T-helper 1 cell (primary cell): ENCODE measurements at places on chromosomes 3 and 15.

- no peak for DNase-seq
Measured at GRCh38 chr3:128167973-128168674, 14.8 kb downstream of the EEFSEC start.

DNA sequence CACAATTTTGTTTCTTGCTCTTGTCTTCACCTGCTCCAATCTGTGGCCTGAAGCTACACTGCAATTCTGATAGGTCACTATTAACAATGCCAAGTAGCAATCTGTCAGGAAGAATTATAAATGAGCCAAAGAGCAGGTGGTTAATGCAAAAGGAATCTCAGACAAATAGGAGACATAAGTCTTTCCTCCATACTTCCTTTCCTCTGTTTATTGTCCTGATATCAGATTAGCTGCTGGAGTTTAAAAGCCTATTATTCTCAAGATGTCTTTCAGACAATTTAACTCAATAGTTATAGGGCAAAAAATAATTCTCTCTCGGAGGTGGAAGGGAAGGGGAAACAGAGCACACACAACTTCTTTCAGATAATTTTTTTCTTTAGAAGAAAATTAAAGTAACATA is 491.6 kb downstream of the MFSD1 start:
- no peak for DNase-seq

DNA sequence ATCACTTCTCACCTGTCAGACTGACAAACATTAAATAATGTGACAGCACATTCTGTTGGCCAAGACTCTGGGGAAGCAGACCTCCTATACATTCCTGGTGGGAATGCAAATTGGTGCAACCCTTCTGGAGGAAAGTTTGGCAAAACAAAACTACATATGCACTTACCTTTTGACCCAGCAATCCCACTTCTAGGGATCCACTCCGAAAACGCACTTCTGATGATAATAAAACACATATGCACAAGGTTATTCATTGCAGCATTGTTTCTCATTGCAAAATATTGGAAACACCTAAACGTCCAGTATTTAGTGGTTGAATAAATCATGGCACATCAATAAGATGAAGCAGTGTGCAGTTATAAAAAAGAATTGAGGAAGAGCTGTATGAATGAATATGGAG is 145.5 kb upstream of the ABHD17C start:
- no peak for DNase-seq

DNA sequence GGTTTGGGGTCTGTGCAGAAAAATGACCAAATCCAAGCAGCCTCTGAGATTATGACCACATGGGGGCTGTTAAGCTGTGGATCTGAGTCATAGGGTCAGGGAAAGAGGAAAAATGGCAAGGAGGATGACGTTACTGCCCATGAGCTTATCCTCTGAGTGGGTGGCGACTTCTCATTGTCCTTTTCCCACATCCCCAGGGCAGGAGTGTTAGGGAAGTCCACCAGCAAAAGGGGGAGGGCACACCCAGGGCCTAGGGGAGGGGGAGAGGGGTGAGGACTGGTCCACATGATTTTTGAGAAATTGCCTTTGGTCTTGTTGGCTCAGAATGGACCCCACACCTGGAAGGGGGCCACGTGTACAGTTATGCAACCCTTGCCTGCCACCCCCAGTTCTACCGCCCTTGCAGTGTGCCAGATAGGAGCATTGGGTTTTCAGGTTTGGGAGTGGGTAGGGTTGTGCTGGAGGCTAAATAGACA is 2.6 kb downstream of the CD276 start:
- no peak for DNase-seq

DNA sequence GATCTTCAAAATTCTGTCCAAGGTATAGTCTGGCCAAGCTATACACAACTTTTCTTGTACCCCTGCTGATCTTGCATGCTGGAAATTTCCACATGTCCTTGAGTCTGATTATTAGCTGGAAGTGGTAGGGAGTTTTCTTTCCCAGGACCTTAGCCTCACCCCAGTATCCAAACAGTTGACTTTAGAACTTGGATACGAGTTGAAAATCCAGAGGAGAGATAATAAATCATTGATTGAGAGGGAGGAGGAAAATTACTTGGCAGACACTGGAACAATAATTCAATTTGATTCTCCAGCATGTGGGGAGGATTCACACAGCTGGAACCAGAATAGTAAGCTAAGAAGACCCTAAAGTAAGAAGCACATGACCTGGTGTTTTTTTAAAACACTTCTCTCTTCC is 116.4 kb downstream of the IL5RA start:
- DNase-seq, result no peak

GRCh38 chr15:100941536-100941935 is 22.4 kb downstream of the LRRK1 start:
- no peak for DNase-seq

DNA sequence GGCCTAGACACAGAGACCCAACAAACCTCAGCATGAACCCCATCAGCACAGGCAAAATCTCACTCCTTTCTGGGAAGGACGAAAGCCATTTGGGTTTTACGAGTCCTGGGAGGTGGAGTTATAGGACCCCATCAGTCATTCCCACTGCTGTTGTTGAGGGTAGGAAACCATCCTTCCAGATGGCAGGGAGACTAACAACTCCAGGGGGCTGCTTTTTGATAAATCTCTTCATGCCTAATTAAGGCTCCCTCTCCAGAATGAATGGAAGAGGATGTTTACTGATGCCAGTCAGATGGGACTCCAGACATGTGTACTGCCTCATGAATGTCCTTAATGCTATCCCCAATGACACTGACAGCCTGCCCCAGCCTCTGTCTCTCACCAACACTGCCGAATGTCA is 75.3 kb downstream of the ST8SIA2 start:
- DNase-seq, result no peak

- DNase-seq, result no peak
Measured at GRCh38 chr3:190747571-190747970, 114.9 kb downstream of the GMNC start.

DNA sequence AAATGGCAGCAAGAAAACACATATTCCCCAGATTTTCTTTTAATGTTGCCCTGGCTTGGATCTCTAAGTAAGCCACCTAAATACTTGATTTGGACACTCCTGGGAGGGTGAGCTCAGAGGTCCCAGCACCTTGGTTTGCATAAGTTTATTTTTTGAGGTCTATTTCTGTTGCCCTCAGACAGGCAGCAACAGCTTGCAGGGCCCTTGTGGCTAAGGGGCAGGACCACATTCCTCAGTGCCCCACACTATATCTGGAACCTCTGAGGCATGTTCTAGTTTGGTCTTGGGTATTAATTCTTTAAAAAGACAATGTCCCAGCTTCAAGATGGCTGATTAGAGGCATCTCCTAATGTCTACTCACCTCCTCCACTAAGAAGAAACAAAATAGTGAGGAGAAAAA is 57.5 kb downstream of the IGSF11 start:
- DNase-seq, result no peak

- no peak for DNase-seq
Measured at GRCh38 chr3:59796456-59796855, 746.6 kb upstream of the CFAP20DC start.

DNA sequence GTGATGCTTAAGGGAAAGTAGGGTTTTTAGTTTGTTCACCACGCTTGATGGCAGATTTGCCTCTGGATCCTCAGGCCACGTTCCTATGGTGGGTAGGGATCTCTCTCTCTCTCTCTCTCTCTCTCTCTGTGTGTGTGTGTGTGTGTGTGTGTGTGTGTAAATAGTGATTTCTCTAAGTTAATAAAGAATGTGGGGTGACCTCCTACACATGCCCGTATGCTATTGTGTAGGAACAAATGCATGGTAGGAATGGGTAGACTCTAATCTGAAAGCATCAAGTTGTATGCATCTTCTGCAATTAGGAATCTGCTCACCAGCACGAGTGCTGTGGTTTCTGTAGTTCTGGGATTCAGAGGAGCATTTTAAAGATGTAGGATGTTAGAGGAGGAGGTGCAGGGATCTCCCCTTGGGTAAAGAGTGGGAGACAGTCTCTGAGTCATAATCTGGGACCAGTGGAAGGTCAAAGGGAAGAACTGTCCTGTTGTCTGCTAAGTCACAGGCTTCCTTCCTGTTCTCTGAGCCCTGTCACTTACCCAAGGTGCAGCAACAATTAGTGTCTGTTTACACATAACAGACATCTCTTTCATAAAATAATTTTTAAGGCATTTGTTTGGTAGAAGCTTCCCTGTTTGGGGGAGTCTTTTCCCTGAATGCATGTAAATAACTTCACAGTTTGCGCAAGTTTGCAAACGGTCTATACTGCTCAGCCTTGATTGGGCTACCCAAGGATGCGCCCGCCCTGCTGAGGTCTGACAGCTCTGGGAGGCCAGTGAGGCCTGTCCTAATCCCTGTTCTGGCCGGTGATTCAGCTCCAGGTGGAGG is 139.8 kb downstream of the IGF1R start:
- no peak for DNase-seq

GRCh38 chr3:130276203-130276803 is 69.2 kb upstream of the COL6A5 start:
- DNase-seq, result peak; percentile 15

DNA sequence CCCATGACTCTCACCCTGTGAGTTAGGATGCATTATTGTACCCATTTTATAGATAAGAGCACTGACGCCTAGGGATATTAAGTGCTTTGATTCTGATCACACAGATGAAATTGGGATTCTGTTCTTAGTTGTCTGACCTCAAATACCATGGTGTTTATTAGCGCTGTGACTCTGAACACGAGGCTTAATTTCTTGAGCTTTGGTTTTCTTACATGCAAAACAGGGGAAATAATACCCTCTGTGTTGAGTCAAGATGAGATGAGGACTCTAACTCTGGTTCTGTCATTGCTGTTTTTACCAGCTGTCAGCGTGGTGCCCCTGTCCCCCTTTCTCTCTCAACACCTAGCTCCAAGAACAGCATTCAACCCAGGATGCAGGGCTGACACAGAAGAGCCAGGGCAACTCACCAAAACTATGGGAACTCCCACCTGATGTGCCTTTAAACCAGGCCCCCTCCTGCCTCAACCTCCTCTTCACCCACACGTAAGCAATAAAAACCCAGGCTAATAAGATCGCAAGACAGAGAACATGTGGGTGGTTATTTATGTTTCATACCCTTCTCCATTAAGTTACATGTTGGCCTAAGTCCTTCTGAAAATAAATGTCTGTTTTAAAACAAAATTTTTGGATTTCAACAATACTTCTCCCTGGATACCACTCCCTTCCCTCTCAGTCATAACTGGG is 100.1 kb upstream of the SPATA12 start:
- DNase-seq, result no peak

DNA sequence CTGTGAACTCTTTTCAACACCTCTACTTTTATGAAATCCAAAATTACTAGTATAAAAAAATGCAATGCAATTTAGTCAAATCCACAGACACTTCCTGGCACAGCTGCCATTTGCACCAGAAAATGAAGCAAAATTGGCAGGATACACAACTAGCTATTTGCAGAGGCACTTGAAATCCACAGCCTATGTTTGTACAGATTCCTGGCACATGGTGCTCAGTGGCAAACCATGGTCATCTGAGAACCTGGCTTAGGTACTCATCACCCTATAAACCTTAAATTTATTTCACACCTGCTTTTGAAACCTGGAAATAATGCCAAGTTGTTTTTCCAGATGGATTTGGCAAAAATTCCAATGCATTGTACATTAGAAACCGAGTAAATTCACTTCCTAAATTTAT is 20.2 kb upstream of the PPM1L start:
- DNase-seq, result no peak

DNA sequence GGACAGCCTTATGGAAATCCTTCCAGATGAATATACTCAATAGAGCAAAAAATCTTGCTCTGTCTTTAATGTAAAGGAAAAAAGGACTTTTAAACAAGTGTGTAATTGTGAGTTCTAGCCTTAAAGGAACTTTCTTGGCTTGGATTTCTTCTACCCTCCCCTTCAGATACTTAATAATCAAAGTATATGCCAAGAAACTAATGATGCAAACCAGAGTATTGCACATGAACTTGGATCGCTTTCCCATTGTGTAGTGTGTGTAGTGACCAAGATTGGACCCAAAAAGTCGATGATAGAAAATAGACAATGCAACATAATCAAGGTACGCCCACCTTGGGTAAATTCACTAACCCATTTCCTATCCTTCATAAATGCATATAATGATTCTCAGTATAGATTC is 123.8 kb downstream of the TIGIT start:
- DNase-seq, result no peak

GRCh38 chr15:69305933-69306568 is 7.3 kb downstream of the PAQR5 start:
- DNase-seq, result no peak

GRCh38 chr3:10933470-10933804 is 59.1 kb upstream of the SLC6A1 start:
- no peak for DNase-seq

DNA sequence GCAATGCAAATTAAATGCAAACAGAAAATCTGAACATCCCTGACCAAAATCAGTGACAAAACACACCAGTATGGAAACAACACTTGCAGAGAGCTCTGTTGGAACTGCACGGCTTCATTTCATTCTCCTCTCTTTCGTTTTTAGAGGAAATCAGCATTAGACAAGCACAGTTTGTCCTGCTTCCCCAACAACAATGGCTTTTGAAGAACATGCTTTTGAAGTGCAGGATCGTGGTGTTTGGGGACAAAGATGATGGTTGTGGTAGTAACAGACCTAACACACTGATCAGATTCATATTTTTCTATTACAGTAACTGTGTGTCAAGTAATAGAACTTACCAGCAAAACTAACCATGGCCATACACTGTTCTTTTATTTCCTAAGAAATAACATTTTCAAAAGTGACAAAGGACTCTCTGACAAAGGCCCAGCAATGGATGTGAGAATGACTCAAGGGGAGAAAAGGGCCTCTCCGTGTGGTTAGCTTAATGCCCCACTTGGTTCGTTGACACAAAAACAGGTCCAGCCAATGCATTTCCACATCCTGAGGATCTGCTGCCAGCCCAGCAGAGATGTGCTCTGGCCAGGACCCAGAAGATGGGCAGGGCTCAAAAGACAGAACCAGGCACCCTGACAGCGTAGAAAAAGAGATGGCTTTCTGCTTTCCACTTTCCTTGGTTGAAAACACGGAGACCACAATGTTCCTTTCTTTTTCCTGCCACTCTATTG is 84.1 kb downstream of the CCNL1 start:
- DNase-seq, result no peak

DNA sequence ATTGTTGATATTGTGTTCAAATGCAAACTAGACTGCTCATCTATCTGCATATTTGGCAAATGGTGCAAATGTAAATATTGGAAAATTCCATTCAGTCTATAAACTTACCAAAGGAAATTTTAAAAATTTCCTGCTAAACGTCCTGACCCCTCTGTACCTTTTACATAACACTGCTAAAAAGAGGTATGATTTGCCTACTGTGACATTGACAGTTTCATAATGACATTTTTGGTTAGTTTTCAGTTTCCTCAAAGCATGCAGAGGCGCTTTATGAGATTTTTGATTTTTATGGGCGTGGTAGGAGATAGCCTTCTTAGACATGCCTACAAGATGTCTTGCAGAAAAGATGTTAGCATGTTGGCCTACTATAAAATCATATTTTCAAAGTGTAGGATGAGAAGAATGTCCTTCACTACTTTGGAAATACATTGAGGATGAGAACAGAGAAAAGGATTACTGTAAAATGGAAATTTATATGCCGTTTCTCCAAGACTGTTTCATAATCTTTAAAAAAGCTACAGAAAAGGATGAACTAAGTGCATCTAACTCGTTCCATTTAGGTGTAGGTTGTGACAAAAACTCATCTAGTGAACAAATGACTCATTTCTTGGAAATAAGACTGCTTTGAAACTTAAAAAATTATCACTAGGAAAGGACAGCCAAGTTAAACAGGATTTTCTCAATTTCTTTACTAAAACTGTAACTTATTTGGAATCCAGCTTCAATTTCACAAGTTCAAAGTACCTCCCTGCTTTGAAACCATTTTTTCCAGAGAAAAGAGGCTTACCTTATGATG is 14.5 kb upstream of the ISLR start:
- no peak for DNase-seq
